GM04503 (cell line): ENCODE measurements at places on chromosomes 11 and 22.
A peak's percentile ranks its signal among the peaks of the same experiment; 100 is the strongest.

DNA sequence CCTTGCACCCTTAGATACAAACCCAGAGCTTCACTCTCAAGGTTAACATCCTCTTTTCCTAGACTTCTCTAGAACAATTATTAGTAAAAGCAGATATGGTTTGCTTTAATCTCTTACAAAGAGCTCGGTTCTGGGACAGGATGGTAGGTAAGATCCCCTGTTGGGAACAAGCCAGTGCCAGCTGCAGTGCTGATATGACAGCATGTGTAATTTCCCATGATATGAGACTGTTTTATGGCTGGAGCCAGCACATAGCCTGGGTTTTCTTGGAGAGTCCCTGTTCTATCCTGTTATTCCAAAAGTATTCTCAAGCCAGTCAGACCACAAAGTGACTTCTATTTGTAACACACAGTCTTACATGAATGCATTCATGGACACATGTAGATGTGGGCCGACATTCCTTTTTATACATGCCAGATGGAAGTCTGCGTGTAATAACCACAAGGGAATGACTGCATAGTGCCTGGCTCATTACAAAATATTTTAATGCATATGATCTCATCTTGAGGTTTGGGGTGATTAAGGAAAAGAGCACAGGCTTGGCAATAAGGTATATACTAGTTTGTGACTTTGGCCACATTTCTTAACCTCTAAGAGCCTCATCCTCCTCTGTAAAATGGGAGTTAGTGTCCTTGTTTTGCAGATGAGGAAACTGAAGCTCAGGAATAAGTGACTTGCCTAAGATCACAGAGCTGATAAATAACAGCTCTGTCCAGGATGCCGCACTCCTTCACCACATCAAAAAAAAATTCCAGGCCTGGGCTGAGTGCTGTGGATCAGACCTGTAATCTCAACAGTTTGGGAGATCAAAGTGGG lies 21.8 kb downstream of the CLMP start:
- peak; percentile 96 for DNase-seq

DNA sequence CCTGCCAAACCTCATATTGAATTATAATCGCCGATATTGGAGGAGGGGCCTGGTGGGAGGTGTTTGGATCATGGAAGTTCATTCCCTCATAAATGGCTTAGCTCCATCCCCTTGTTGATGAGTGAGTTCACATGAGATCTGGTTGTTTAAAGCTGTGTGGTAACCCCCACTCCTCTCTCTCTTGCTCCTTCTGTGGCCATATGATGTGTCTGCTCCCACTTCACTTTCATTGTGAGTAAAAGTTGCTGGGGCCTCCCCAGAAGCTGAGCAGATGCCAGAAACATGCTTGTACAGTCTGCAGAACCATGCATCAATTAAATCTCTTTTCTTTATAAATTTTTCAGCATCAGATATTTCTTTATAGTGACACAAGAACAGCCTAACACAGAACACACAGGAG lies 929.0 kb upstream of the FAT3 start:
- no peak for DNase-seq

DNA sequence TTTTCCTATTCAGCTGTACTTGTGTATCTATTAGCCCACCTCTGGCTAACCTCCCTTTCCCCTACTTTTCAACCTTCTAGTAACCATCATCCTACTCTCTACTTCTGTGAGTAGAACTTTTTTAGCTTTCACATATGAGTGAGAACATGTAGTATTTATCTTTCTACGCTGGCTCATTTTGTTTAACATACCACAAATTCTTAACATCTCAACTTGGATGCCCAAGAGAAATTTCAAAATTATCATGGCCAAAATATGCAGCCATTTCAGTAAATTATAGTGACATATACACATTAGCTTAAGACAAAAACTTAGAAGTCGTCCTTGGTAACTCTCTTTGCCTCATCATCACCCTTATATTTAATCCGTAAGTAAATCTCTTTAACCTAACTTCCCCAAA lies 34.7 kb downstream of the LUZP2 start:
- peak; percentile 4 for DNase-seq

- no peak for DNase-seq
These were observed 2.0 kb downstream of the ST14 start for GRCh38 chr11:130161441-130162145.

GRCh38 chr11:73547706-73548595 lies 50.0 kb downstream of the FAM168A start:
- DNase-seq, result no peak

DNA sequence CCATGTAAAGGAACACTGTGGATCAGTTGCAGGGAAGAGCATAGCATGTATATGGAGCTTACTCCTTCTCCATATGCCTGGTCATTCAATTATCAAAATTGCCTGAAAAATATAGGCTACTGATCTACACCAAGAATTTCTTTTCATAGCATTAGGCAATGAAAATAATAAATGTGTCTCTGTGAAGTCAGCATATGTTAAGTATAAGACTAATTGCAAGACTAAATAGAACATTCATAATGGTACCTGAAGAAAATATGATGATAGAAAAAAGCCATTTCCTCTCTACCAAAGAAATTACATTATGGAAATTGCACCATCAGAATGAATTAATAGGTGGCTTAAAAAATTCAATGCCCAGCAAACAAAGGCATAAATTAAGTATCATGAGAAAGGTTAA lies 584.7 kb downstream of the NELL1 start:
- no peak for DNase-seq

GRCh38 chr11:132719684-132720083 lies 812.6 kb downstream of the OPCML start:
- DNase-seq, result no peak

DNA sequence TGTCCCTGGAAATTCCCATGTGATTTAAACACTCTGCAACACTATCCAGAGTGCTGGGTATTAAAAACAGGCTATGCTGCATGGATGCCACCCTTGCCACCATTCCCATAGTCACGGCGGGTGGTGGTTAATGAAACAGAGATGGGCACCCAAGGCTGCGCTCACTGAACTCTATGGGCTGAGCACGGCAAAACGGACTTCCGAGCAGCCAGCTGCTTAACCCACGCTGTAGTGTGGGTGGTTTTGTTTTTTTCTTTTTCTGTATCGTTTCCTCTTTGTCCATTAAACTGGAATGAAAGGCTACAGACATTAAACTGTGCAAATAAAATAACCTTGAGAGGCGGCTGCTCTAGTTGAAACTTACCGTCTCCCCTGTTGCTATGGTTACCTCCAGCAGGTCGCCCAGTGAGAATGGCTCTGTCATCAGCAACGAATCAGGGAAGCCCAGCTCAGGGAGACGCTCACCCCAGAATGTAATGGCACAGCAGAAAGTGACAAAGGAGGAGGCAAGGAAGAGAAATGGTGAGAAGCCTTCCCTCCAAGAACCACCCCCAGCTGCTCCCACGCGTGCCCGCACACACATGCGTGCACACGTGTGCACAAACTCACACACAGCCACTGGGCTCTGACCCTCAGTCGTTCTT lies 102.1 kb downstream of the C11orf91 start:
- no peak for DNase-seq

GRCh38 chr11:65569164-65569972 lies 909 bp upstream of the ZNRD2 start:
- no peak for DNase-seq

DNA sequence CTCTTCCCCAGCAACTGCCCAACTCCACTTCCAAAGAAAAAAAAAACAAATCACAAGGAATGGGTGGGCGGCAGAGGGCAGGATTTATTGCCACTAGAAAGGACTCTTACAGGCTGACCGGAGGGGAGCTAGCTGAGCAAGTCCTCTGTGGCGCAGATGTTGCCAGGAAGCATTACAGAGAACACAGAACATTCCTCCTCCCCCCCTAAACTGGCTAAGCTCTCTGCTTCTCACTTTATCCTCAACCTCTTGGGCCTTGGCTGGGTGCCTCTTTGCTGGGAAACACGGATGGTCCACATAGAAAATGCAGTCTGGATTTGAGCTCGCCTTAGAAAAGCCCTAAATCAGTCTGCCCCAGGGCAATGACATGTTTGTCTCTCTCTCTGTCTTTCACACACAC lies 12.6 kb upstream of the FJX1 start:
- DNase-seq, result no peak

DNA sequence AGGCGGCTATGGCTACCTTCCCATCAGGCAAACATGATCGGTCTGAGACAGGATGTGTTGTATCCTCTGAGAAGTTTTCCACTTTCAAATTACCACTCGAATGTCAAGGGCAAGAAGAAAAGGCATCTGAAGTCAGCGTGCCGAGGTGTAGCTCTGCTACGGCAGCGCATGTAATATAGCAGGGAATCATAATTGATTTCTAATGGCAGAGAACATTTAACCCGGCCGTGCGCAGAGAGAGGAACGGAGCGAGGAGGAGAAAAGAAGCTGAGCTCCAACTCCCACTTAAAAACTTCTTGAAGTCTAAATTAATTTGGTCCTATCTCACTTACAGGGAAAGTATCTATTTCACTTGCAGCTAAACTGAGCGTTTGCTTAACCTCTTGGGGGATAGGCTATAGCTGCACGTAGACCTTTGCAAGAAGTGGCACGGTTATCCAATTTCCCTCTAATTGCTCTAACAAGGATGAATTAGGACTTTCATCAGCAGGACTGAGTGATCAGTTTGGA lies 137.3 kb upstream of the KIRREL3 start:
- no peak for DNase-seq

DNA sequence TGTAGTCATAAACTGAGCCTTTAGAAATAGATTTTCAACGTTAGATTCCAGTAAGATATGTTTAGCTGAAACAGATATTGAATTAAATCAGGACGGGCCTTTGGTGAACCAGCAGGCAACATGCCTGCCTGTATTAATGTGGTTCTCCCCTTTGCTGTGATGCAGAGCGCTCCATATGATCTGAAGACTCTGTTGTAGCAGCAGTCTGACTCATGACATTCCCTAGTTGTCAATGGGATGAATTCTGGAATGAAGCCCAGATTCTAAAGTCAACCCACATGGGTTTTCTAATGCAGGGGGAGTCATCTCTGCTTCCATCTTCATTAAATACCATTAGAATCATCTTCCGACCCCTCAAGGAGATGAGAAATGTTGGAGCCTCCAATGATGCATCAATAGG lies 864.5 kb downstream of the NTM start:
- peak; percentile 64 for DNase-seq

GRCh38 chr11:47373876-47374719 lies 4.2 kb downstream of the SPI1 start:
- no peak for DNase-seq

- no peak for DNase-seq
These were observed 3.3 kb downstream of the ARL14EP start for GRCh38 chr11:30326114-30326778.

- no peak for DNase-seq
These were observed 3.4 kb downstream of the SCGB1D4 start for GRCh38 chr11:62295504-62295903.

- no peak for DNase-seq
These were observed 36.7 kb downstream of the PPFIA1 start for GRCh38 chr11:70307176-70307575.

GRCh38 chr11:128559496-128560103 lies 27.8 kb downstream of the ETS1 start:
- DNase-seq, result no peak

GRCh38 chr11:33735271-33736147 lies 714 bp downstream of the CD59 start:
- no peak for DNase-seq

GRCh38 chr22:27312966-27313855 lies 488.3 kb downstream of the MN1 start:
- no peak for DNase-seq

GRCh38 chr11:17699147-17700114 lies 19.9 kb upstream of the MYOD1 start:
- no peak for DNase-seq

DNA sequence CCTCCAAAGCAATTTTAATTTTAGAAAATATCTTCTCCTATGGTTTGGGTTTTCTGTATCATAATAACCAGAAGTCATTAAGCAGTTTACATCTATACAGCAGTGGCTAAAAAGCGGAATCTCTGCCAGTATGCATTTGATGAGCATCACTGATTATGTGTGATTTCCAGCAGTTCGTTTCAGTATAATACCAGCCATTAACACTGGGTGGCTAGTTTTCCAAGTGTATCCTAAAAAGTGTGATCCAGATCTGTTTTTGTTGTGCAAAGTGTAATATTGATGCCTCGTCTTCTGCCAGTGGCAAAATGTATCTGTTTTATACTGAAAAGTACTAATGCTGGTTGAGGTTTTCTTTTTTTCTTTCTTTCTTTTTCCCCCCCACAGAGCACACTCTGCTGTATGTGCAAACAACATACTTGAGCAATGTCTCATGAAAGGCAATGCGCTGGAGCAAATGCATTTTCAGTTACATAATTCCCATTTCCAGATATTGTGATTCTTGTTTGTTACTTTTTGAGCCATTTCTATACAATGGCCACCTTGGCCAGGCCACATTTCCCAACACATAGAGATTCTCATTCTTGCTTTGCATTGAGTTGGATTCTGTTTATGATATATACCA lies 64.2 kb downstream of the SLC36A4 start:
- no peak for DNase-seq

GRCh38 chr11:121300972-121301699 lies 8.6 kb downstream of the SC5D start:
- no peak for DNase-seq

GRCh38 chr11:17736579-17736893 lies 2.0 kb downstream of the KCNC1 start:
- no peak for DNase-seq

DNA sequence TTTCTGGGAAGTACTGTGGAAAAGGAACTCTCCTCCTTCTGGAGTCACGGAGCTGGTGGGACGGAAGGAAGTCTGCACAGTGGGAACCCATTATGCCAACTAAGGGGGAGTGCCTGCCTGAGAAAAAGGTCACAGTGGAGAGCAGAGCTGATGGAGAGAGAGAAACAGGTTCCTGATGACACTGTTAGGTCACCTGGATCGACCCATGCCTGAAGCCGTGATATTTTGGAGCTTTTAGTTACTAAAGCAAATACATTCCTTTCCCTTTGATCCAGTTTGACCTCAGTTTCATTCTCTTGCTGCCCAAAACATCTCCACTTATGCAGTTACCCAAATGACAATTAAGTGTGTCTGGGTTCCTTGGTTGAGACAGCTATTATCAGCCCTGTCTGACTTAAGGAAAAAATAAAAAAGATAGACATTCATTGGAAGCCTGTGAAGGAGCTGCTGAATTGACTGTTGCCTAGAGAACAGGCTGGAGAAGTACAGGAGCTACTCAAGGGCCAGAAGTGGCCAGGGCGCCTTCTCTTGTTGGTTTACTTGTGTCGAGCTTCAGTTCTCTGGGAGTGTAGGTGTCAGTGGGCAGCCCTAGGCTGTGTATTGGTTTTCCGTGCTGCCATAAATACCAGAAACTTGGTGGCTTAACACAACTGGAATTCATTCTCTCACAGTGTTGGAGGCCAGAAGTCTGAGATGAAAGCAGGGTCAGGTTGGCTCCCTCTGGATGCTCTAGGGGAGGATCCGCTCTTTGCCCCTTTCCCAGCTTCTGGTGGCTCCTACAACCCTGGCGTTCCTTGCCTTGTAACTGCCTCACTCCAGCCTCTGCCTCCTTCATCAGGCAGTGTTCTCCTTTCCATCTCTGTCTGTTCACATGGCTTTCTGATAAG lies 13.6 kb downstream of the MRGPRD start:
- no peak for DNase-seq

GRCh38 chr22:20563466-20563906 lies 56.1 kb downstream of the MED15 start:
- DNase-seq, result no peak

GRCh38 chr11:58980159-58980843 lies 41.0 kb downstream of the GLYATL1 start:
- DNase-seq, result no peak
